ENCODE measurements at places on chromosomes 12 and 14.

DNA sequence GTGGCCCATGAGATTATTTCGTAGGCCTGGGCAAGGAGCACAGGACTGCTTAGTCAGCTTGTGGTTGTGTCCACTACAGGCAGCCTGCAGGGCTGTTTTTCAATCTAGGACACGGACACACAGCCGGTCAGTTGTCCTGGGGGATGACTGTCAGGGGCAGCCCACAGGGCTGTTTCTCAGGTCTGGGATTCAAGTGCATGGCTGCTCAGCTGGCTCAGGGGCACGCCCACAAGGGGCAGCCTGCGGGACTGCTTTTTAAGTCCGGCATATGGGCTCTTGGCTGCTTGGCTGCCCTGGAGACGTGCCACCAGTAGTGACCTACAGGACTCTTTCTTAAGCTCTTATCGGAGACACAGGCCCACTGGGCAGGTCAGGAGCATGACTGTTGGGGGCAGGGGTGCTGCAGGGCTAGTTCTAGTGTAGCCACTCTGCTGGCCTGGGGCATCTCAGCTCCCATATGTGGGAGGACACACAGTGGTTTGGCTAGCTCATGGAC, 26.6 kb upstream of the GTF2A1 start:
- DNase-seq: no peak

- peak; percentile 60 for DNase-seq
These were observed 2.6 kb upstream of the P3H3 start for GRCh38 chr12:6825398-6826124.

GRCh38 chr14:65462411-65462810, 49.9 kb downstream of the FUT8 start:
- DNase-seq: no peak

DNA sequence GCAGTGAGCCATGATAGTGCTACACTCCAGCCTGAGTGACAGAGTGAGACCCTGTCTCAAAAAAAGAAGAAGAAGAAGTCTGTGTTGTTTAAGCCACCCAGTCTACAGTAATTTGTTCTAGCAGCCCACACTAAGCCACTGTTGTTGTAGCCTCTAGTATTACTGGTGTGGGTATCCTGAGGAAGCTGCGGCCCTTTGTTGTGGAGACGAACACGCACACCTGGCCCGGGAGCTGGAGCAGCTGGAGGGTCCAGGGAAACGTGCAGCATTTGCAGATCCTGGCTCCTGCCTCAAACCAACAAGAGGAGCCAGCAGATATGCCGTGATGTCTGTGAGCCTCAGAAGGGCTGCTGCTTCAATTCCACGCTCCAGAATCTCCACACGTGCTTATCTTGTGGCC, 65.3 kb downstream of the MAP1LC3B2 start:
- DNase-seq: no peak

DNA sequence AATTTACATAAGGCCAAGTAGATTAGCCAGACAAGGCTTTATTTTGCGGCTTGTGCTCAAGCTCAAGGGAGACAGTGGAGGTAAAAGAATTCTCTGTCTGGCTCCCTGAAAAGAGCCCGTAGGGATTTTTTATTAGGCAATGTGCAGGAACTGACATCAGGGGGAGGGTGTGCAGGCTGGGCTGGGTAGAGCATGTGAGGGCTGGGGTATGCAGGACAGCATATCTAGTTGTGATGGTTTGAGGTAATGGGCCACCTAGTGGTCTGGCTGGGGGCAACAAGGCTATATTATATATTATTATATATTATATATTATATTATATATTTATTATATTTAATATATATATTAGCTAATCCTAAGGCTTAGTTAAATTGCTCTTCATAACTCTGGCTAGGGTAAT, 102.1 kb downstream of the TMEM117 start:
- no peak for DNase-seq

Measured in AG09319 (cell line).